ENCODE measurements at places on chromosomes 12 and 14.

- no peak for DNase-seq
These were observed 6.8 kb downstream of the KIF26A start for GRCh38 chr14:104144911-104145825.

DNA sequence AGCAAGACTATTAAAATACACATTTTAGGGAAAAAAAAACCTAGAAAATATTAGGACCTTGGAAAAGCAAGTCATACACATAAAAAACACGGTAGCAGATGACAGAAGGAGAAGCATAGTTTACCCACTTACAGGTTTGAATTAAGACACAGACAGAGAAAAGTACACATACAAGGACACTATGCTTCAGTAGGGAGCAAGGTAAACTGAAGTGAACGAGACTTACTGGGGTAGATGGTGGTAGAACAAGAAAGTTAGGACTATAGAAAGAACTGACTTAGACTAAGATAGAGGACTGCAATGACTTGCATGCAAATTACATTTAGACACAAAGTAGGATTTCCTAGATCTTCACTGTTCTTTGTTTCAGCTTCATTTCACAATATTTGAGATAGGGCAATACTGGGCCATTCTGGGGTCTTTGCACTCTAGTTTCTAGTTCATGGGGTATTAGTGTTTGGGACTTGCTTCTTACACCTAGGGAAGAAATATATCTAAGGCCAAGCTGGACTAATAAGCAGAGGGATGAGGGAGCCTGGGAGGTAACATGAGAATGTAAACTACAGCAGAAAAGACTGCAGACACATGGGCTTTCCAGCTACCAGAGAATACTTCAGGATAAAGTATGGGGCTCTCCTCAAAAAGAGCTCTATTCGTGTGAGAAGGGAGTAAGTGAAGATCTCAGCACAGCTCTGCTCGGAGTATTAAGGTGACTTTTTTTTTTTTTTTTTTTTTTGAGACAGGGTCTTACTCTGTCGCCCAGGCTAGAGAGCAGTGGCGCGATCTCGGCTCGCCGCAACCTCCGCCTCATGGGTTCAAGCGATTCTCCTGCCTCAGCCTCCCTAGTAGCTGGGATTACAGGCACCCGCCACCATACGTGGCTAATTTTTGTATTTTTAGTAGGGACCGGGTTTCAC, 27.7 kb upstream of the STAC3 start:
- DNase-seq, result no peak

GRCh38 chr12:131835616-131836171, 7.5 kb downstream of the MMP17 start:
- DNase-seq, result no peak

DNA sequence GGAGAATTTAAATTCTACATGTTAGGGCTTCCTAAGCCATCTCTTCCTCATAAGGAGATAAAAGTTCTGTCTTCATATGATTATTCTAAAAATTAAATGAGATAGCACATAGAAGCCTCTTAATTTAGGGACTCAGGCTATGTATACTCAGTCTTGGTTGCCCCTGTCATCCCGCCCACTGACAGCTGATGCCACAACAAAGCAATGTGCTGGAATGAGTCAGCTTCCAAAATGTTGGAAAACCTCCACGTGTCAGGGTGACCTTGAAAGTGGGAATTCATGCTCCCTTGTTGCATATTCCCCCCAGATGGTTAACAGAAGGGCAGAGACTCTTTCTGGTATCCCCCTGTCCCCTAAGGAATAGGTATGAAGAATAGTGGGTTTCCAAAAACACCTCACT, 238.0 kb upstream of the DDHD1 start:
- DNase-seq, result no peak

DNA sequence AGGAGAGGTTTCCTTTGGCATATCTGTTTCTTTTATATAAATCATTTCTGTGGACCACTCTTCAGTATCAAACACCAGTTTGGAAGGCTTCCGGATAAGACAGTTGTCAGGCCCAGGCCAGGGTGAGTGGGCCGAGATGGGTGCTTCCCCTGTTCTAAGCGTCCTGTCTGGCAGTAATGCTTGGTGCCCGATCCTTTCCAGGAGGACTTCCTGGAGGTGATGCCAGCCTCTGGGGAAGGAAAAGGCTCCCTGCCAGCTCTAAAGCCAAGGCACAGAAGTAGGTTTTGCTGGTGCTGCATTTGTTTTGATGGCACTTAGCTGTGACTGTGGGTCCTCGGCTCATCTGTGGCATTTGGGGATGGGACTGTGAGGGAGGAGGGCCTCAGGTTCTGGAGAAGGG, 124.4 kb upstream of the RTL1 start:
- no peak for DNase-seq

DNA sequence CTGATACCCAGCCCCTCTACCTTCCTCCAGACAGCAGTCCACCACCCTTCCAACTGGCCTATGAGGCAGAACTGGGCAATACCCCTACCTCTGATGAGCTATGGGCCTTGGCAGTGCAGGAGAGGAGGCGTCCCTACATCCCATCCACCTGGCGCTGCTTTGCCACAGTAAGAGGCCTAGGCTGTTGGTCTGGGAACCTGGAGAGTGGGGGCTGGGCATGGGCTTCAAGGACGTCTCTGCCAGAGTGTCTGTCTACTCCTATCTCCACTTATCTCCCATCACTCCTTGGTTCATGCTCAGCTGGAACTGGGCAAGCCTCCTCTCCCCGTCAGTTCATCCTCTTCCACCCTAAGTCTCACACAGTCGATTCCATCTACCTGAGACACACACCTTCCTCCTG, 6.5 kb downstream of the AMHR2 start:
- DNase-seq, result no peak

DNA sequence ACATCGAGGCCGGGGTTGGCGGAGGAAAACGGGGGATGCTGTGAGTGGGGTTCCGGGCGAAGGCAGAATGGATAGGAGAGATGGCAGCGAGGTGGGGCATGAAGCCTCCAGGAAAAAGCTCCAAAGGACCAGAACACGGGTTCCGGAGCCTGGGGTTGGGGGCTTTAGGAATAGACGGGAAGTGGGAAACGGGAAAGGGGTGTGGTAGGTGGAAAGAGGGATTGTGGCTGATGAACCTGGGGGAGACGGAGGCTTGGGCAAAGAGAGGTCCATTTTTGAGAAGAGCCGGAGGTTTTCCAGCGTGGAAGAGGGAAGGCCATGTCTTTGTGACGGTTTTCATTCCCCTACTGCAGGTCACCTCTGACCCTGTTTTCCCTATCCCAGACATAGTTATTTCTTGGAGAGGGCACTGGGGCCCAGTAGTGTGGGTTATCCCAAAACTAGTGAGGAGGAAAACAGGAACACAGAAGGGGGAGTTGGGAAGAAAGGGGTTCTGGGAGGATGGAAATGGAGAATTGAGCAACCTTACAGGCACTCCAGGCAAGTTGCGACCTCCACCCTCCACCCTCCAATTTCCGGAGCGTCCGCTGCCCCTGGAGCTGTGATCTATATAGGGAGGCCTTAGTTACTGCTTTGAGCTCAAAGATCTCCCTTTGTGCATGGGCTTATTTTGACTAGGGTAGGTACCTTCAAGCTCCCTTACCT, 1.1 kb downstream of the ATN1 start:
- no peak for DNase-seq
